ENCODE measurements at places on chromosomes 12 and 14.

DNA sequence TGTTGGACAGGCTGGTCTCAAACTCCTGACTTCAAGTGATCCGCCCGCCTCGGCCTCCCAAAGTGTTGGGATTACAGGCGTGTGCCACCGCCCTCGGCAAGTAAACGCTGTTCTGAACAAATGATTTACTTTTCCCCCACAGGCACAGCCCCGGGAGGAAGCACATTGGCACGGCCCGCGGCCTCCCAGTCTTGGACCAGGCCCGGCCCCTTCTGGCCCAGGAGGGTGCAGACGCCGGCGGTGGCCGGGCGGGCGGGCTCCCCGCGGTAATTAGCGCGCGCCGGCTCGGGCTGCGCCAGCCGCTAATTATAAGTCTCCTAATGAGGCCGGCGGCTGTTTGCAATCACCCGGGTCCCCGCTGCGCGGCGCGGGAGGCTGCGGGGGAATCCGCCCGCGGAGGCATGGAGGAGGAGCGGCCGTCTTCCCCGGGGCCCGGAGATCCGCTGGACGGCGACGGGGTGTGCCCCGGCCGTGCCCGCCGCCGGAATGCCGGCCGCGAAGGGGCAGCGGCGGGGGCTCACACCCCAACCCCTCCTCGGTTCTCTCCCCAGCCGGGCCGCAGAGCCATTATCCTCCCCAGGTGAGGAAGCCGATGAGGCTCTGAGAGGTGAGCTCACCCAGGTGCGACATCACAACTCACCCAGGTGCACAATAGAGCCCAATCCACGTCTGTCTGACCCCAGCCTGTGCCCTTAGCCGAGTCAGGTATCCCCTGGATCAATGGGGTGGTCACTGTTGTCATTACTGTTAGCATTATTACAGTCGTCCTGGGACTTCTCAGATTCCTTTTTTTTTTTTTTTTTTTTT lies 3.3 kb upstream of the POP5 start:
- DNase-seq = no peak

- no peak for DNase-seq
These were observed 16.8 kb downstream of the GPATCH2L start for GRCh38 chr14:76168531-76168930.

- DNase-seq = no peak
These were observed at the start of gene TGM1 for GRCh38 chr14:24262821-24263733. TSS of gene TGM1 (minus strand) at chr14:24263177. CDS start at chr14:24262352, 825 bp downstream.

GRCh38 chr12:76790564-76791552 lies 26.9 kb downstream of the ZDHHC17 start:
- no peak for DNase-seq
